ENCODE measurements at places on chromosomes 1 and 21. TPM values are rescaled to one million over a fixed set of nuclear protein-coding genes. Genes with fewer than 3 reads are reported as not detected.

The SAMD11 gene
- 16.3 TPM for total RNA-seq

The OLFML2B gene
- 0.61 TPM for total RNA-seq

The SYNJ1 gene
- total RNA-seq, result 2.6 TPM

The LCA5L gene
- total RNA-seq, result 1.9 TPM
